ENCODE measurements at places on chromosomes 1 and 21.

GRCh38 chr1:233151861-233152260 lies 143.7 kb downstream of the PCNX2 start:
- DNase-seq = no peak

DNA sequence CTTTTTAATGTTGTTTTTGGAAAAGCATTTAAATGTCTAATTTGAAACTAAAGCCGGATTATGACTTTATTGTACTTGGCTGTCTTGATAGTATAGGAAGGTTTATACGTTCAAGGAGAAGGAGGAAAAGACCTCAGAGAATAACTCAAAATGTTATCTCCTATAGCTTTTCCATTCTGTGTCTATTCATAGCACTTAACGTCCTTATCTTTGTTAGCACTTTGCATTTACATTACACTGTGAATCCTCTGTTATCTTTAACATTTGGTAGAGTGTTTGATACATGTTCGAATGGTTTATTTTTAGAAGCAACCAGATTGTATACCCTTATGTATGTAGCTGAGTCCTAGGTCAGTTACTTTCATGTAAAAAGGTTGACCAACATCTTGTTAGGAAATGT lies 50.8 kb upstream of the PODN start:
- DNase-seq = no peak

DNA sequence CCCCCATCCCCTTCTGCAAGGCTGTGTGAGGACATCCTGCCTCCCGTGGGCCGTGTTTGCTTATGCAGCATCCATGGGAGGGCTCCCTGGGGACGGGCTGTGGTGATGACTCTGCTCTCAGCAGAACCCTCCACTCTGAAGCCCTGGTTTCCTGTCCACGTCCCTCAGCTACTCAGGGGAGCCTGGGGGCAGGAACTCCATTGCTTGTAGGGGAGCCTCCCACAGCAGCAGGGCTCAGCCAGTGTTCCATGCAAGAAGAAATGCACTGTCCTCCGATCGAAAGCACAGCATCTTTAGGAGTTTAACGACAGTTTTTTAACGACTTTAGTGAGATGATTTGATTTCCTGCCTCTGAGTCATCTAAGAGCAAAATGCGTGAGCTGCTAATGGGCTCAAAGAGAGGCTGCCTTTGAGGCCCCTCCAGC lies 8.3 kb upstream of the KCNAB2 start:
- DNase-seq = no peak

DNA sequence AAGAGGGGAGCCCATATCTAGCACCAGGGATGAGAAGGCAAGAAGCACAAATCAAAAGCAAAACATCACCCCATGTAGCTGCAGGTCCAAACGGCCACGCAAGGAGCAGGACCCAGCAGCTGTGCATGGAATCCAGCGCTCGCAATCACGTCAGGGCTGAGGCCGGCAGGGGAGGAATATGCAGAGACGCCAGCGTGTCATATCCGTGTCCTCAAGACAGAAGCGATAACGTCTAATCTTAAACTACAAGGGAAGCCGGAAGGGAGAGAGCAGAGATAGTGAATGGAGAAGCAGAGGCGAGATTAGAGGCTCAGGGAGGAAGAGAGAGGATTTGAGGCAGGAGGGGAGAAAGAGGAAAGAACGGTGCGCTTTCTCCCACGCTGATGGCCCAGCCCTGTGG lies 39.1 kb downstream of the FBXO2 start:
- no peak for DNase-seq

- DNase-seq = no peak
Observed at GRCh38 chr1:185059950-185060571, 14.7 kb downstream of the RNF2 start.

DNA sequence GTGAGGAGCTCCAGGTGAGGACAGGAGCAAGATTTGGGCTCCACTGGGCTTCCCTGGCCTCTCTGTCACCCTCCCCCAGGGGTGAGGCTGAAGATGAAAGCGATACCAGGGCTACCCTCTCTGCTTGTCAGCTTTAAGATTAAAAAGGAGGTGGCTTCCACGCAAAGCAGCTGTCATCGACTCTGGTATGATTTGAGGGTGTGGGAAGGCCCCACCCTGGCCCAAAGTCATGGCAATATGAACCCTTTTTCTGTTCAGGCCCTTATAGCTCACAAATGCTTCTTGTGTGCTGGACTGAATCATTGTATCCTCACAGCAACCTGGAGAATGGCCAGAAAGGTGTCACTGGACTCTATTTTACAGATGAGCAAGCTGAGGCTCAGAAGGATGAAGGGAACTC lies 41.6 kb downstream of the NUAK2 start:
- no peak for DNase-seq

GRCh38 chr1:25037174-25038074 lies 107.3 kb upstream of the RUNX3 start:
- DNase-seq = peak; percentile 52

DNA sequence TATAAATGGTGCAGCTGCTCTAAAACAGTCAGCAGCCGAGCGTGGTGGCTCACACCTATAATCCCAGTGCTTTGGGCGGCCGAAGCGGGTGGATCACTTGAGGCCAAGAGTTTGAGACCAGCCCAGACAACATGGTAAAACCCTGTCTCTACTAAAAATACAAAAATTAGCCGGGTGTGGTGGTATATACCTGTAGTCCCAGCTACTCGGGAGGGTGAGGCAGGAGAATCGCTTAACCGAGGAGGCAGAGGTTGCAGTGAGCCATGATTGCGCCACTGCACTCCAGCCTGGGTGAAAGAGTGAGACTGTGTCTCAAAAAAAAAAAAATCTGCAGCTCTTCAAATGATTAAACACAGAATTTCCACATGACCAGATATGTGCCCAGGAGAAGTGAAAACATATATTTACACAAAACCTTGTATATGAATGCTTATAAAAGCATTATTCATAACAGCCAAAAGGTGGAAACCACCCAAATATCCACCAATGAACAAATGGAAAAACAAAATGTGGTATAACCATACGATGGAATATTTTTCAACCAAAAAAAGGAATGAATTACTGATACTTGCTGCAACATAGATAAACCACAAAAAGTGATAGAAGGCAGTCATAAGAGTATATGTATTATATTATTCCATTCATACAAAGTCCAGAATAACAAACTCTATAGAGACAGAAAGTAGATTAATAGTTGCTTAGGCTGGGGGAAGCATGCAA lies 14.1 kb downstream of the EPS15 start:
- no peak for DNase-seq

GRCh38 chr1:85090225-85090624 lies 41.9 kb upstream of the MCOLN3 start:
- peak; percentile 29 for DNase-seq

- no peak for DNase-seq
Observed at GRCh38 chr1:223421025-223421424, 27.8 kb downstream of the CCDC185 start.

GRCh38 chr1:177256153-177257075 lies 85.7 kb downstream of the BRINP2 start:
- DNase-seq = no peak

- DNase-seq = no peak
Observed at GRCh38 chr1:212565571-212566305, 42.8 kb upstream of the ATF3 start.

DNA sequence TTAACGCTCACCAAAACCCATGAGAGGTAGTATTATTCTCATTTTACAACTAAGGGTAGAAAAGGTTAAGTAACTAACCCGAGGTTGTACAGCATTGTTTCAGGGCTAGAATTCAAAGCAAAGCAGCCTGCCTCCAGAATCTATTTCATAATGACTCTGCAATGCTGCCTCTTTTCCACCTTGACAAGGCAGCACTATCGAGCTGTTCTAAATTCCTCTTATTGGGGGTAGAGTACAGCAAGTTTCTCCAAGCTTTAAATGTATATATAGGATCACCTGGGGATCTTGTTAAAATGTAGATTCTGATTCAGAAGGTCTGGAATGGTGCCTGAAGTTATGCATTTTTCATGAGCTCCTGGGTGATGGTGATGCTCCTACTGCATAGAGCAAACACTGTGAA lies 30.1 kb downstream of the WNT2B start:
- no peak for DNase-seq

- DNase-seq = peak; percentile 83
Observed at GRCh38 chr1:37477198-37477931, 3.0 kb downstream of the ZC3H12A start.

All from naive thymus-derived CD4-positive, alpha-beta T cell (primary cell).